ENCODE measurements at places on chromosomes 6 and 20.

GRCh38 chr6:143457563-143458359 is 7.2 kb downstream of the PEX3 start:
- DNase-seq = no peak

GRCh38 chr6:33759887-33760629 is 13.4 kb upstream of the IP6K3 start:
- no peak for DNase-seq

DNA sequence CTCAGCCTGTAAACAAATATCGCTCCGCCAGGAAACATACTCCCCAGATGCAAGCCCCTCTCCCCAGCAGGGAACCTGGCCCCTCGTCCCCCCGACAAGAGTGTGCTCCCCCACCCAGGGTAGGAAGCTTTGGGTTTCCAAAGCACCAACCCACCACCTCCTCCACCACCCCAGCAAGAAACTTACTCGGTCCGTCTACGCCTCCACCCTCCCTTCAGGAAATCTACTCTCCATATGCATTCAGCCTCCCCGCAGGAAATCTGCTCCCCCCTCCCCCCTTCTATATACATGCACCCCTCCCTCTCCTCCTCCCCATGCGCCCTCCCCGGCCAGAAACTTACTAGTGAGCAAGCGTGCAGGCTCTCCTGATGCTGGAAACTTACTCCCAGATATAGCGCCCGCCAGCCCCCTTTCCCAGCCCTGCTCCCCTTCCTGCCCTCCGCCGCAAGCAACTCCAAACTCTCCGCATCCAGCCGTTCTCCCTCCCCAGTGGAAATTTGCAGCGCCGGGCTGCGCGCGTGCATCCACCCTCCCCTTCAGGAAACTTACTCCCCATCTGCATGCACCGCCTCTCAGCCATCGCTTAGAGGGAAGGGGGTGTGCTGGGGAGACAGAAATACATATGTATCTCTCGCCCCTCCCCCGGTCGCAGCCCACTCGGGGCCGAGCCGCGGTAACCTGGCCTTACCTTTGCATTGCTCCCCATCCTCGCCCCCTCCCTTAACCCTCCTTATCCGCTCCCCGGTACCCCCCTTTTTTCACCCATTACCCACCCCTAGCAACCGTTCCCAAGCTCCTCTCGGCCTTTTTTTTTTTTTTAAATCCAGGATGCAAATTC is at the start of gene TRERF1:
TRERF1 (minus strand) TSS at position 594 of the 838 bp plus-strand sequence. CDS start 182,336 bp downstream, outside the sequence.
- no peak for DNase-seq

- no peak for DNase-seq
Observed at GRCh38 chr20:7841971-7842310, 98.3 kb downstream of the HAO1 start.

- DNase-seq = no peak
Observed at GRCh38 chr6:138666636-138667035, 106.9 kb upstream of the CCDC28A start.

DNA sequence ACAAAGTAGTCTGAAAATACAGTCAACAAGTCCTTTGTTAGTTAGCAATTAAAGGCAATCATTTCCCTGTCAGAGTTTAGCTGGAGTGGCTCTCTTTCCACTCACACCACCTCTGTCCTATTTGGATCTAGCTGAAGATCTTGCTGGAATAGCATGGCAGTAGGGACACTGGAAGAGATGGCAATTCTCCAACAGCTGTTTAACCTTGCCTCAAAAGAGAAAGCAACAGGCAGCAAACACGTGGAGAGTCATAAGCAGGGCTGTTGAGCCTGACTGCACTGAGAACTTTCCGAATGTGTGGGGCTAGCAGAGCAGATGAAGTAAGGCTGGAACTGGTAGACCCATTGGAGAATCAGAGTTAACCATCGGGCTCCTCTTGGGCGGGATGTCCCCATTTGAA is 38.0 kb upstream of the PRSS35 start:
- DNase-seq = no peak

DNA sequence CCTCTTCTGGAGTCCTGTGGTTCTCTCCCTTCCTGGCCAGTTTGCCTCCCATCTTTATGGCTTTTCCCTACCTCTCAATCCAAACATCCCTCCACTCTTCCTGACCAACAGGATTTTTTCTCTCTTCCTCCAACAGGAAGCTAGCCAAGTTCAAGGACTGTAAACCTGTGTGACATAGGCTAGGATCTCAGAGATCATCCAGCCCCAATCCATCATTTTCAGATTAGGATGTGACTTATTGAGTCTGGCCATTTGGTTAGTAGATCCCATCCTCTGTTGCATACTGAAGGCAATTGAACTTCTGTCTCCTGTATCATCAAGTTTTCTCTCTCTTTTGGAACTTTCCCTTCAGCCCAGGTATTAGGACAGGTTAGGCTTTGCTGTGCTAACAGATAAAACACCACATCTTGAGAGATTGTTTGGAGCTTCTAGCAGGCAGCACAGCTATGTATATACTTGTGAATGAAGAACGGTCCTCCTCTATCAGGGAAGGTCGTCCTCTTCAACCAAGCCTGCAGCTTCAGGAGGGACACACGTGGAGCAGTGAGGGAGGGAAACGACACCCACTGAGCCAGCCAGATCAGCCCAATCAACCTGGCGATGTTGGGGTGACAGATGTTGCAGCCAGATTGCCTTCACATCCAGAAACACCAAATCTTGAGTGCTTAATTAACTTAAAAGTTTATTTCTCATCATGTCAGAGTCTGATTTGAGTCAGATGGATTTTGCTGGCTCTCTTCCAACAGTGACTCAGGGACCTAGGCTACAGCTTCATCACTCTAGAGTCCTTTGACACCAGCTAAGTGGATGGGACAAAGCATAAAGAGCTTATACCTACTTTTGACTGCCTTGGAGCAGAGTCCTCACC is 106.8 kb downstream of the GJA10 start:
- DNase-seq = no peak

- no peak for DNase-seq
Observed at GRCh38 chr6:4849226-4850022, 73.2 kb downstream of the CDYL start.

DNA sequence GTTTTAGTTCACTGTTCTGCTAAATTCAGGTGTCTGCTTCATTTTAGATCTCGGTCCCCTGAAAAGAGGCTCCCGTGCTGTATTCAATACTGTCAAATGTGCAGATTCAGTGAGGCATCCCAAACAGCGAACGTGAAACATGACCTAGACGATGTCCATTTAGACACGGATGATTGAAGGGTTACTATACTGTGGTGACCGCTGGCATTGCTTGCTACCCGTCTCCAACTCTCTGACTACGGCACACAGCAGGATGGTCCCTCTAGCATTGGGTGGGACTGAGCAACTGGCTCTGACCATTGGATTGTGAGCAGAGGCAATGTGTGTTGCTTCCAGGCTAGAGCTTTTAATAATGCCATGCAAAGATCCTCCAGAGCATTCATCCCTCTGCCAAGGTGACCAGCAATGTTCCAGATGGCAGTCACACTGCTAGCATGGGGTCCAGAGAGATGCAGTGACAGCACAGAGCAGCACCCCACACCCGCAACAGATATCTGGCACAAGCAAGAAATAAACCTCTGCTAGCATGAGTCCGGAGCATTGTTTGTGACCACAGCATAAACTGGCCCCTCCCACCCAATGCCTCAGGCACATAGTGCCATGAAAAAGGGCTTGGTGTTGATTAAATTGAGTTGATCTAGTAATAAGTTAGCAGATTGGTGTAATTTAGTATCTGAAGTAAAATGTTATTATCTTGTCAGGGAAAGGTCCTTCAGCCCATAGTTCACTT is 9.0 kb downstream of the METTL24 start:
- DNase-seq = no peak

DNA sequence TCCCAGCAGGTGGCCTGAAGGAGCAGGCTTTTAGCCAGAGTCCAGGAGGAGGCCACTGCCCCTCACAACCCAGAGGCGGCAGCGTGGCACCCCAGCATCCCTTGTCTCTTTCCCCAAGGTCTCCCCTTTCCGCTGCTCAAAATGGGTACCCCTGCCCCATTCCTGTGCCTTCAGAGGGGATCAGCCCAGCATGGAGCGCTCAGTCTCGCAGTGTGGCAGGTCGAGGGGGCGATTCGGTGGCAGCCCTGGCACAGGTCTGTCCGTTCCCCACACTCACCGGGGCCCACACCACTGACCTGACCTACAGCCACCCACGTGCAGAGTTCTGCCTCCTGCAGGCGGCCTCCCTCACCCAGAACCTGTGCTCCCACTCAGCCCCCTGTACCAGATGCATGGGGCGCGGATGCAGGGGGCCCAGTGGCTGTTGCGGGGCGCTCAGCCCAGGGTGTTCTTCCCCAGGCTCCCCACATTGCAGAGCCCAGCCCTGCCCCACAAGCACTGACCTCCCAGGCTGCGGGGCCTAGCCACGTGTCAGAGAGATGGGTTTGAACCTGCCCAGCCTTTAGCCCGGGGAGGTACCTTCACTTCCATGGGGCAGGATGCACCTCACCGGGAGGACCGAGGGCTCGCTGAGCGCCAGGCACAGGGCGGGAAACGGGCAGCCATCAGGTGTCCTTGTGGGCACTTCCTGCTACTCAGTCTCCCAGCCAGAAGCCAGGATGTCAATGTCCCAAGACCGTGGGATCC is 41.8 kb downstream of the DSTN start:
- DNase-seq = no peak

DNA sequence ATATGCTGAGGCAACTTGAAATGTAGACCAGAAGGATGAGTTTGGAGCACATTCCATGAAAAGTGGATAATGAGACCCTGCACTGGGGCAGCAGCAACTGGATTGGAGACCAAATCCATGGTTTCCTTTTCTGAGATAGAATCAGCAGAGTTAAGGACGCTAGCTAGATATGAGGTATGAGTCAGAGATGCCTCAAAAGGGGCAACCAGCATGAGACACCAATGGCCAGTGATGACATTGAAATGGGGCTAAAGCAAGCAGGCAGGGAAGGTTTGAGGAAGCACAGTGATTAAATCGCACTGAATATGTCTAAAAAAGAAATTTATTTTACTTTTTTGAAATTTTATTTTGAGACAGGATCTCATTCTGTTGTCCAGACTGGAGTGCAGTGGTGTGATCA is 802.4 kb downstream of the TFAP2A start:
- no peak for DNase-seq

- no peak for DNase-seq
Observed at GRCh38 chr6:163370464-163371117, 43.9 kb upstream of the QKI start.

Measured in GOT3 (cell line).